Astrocyte of the cerebellum (primary cell): ENCODE measurements at places on chromosomes 5 and 9.

- DNase-seq = no peak
Measured at GRCh38 chr9:18451406-18451805, 22.5 kb upstream of the ADAMTSL1 start.

DNA sequence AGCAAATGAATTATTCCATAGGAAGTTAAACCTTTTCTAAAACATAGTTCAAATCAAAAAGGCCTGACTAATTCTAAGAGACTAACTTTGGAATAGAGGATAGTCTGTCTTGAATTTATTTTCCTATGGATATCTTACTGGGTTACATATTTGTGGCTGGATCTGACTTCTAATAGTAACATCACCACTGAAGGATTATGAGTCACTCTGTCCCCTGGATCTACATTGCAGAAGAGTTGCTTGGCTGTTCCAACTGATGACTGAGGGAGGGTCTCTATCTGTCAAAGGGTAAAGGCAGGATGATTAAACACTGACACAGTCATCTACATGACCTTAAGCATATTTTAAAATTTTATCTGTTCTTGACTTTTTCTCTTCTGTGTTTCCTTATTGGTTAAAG is 119.6 kb upstream of the FST start:
- DNase-seq = peak; percentile 36

- no peak for DNase-seq
Measured at GRCh38 chr9:3914416-3914815, 385.5 kb downstream of the GLIS3 start.

DNA sequence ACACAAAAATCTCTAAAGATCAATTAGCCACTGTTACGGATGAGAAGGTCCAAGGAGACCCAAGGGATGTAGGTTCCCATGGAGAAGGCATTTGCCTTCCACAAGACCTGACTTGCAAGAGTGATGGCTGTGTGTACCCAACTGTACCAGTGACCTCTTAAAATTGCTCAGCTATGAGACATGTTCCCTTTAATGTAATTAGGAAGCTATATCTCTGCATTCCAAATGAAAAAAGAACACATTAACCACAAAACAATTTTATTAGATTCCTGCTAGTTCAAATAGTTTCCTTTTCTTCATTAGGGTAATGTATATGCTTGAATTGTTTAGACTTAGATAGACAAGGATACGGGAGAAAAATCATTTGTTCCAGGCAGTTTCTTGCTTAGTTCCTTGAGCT is 3.3 kb downstream of the OR2Y1 start:
- no peak for DNase-seq

- DNase-seq = no peak
Measured at GRCh38 chr9:95022657-95023056, 294.9 kb downstream of the FANCC start.

- no peak for DNase-seq
Measured at GRCh38 chr9:124353811-124354274, 61.4 kb downstream of the PSMB7 start.

DNA sequence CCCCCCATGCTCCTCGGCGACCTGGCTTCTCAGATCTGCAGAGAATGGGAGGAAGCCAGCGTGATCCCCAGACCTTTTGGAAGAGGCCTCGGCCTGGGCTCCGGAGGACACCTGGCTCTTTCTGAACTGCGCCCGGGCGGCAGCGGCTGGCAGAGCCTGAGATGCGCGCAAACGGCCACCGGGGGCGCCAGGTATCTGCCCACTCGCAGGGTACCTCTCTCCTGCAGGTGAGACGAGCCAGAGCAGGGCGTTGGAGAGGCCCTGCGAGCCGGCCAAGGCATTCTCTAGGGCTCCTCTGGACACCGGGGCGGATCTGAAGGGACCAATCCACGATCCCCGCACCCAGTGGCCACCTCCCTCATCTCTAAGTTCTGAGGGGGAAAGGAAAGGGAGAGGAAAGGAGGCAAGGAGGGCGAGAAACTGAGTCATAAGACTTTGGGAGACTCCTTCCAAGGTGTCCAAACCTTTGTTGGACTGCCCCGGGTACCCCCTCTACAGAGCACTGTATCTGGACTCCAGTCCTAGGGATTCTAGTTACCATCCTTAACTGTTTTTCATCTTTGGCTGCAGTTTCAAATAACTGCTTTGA is 55.0 kb upstream of the SLC46A2 start:
- no peak for DNase-seq

- DNase-seq = no peak
Measured at GRCh38 chr5:103407402-103407801, 148.8 kb downstream of the MACIR start.

- no peak for DNase-seq
Measured at GRCh38 chr5:53987101-53987500, 323.3 kb downstream of the ARL15 start.

DNA sequence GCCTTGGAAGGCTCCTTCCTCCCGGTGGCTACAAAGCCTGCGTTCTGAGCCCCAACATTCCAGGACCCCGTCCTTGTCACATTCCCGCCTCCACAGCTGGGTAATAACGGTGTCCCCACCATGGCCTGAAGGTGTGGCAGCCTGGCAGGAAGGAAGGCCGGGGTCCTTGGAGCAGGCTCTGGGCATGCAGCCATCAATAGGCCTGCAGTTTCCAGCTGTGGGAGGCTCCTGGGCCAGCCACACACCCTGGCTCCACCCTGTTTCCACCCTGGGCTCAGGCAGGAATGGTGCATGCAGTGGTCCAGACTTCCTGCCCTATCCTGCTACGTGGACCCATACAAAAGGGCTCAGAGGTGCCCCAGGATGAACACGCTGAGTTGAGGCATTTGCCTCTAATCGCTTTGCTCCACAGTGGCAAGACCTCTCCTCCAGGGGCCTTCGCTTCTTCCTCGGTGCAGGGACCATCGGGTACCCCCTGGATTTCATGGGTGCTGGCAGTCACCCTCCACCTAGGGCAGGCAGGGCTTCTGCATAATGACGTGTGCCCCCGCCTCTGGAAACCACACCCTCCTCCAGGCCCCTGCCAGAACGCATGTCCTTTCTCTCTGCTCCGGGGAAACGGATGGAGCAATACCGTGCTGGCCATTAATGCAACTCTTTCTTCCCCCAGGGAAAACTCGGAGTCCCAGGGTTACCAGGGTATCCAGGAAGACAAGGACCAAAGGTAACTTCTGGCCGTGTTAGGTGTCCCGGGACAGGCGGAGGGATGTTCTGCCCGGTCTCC is 95.1 kb upstream of the FCN2 start:
- DNase-seq = no peak

DNA sequence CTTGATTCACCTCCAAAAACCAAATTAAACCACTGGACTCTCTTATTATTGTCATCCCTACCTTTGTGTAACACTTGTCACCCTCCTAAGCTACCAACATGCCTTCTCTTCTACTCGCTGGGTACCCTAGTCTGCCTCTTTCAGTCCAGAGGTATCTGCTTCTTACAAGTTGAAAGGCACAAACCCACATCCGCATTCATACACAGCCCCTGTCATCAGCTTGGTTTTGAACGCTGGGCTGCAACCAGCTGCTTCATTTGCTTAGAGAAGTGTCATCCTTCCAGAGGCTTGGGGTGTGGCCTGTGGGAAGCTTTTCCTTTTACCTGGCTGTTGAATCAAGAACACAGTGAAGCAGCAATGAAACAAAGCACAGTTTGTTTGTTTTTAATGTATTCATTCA is 138.8 kb upstream of the WWC1 start:
- DNase-seq = no peak

GRCh38 chr5:147101659-147102369 is 133.0 kb upstream of the STK32A start:
- no peak for DNase-seq

GRCh38 chr9:112115970-112116753 is 58.9 kb downstream of the SUSD1 start:
- no peak for DNase-seq

DNA sequence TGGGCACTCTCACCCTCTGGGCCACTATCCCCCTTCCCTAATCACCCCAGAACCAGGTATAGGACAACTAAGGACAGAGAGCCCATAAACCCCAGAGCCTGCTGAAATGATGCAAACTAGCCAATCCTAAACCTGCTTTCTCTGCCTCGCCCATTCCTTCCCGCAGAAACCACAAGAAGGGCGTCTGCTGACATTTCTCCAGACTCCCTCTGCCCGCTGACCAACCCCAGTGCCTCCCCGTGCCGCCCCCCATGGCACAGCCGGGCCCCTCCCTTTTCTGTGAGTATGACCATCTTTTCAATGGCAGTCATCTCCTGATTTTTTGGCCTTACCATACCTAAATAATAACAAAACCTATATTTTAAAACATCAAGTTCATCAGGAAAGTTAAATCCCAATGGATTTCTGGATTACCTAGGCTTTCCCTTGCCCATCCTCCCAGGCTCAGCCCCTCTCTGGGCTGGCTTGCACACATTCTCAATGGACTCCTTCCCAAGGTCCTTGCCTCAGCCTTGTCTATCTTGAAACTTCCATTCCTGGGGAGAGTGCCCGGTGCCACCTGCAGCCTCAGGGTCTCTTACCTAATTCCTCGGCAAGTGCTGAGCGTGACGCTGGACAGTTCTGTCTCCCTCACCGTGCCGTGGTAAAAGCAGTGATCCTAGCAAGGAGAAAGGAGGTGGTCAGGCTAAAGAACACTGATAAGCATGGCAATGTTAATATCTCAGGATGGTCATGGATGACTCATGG is 45.2 kb downstream of the ADAM19 start:
- no peak for DNase-seq

DNA sequence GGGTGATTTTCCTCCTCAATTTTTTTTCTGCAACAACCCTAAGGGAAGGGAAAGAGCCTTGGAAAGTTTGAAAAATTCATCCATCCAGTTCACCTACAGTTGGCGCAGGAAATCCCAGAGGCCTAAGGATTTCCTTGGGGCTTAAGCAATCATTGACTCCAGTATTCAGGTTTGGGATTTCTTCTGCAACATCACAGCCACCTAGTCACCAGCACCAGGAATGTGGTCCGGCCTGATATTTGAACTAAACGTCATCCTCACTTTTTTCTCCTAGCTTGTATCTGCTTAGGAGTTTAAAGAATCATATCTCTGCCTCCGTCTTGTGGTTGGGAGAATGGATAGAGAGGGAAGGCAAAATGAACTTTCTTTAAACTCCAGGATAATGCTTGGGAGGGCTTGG is 20.2 kb upstream of the TLE4 start:
- no peak for DNase-seq

DNA sequence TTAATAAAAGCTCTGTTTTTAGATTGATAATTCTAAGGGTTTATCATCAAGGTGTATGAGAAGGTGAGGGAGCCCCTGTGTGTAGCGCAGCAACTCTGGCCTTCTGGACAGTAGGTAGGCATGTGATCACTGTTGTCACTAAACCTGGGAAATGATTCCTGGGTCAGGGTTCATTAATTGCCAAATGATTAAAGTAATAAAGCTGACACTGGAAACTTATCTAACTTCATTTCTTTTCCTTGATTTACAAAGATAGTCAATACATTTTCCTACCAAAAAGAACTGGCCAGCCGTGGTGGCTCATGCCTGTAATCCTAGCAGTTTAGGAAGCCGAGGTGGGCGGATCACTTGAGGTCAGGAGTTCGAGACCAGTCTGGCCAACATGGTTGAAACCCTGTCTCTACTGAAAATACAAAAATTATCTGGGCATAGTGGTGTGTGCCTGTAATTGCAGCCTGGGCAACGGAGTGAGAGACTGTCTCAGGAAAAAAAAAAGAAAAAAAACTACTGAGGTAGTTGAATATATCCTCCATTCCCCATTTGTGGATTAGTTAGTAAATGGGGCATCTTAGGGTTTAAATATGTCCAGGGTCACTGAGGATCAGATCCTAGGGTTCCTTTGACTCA is 2.4 kb downstream of the EHMT1 start:
- DNase-seq = no peak

- no peak for DNase-seq
Measured at GRCh38 chr5:174188295-174188694, 142.8 kb downstream of the NSG2 start.

DNA sequence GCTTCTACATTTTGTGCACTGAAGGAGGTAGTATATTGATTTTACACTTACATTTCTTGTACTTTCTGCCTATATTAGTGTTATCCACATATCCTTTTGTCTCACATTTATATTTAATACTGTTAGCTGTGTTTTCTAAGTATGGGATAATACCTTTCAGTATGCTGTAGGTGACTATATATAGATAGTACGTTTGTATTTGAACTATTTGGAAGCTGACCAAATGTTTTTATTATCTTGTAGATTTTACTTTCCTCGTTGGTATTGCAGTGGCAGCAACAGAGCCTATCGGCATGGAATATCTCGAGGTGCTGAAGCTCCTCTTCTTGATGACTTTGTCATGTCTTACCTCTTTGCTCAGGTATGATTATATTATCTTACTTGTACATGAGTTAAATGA is 59.1 kb downstream of the JAK2 start:
- DNase-seq = no peak

- no peak for DNase-seq
Measured at GRCh38 chr5:154861946-154862345, 3.5 kb downstream of the CNOT8 start.

DNA sequence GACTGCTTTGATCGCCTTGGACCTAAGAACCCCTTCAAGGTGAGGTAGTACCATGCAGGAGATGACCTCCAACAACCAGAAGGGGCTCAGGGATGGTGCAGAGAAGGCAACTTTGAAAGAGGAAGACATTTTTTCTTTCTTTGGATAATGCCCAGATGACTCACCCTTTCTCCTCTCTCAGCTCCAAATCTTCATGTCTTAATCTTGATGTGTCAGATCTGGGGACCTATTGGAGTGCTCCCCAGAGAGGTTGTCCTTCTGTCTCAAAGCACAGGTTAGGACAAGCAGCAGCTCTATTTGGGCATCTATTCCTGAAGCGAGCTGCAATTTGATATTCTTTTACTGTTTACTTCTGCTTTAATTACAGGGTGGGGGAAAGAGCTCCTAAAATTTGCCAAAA is 229.9 kb upstream of the MAP3K1 start:
- no peak for DNase-seq

DNA sequence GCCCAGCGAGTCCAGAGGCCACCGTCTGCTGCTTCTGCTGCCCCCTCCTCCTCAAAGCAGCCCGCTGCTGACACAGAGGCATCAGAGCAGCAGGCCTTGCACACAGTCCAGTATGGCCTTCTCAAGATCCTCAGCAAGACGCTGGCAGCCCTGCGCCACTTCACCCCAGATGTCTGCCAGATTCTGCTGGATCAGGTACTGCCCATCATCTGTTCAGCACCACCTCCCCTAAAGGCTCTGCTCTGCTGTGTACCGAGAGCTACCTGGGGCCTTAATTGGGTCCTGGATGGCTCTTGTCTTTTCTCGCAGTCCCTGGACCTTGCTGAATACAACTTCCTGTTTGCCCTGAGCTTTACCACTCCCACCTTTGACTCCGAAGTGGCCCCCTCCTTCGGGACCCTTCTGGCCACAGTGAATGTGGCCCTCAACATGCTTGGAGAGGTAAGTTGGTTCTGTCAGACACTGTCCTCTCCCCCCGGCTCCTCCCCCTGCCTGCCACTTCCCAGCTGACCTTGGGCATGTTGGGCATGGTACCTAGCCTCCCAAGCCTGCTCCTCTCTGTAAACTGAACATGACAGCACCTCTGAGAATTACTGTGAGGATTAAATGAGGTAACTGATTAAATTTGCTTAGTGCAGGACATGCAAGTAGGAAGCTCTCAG is 22.7 kb downstream of the SH3GLB2 start:
- DNase-seq = no peak

- no peak for DNase-seq
Measured at GRCh38 chr5:73939557-73939956, 313.6 kb downstream of the ARHGEF28 start.
